NCI-H1092 treated with DMSO at 0.1 percent for 48 hours (cell line): ENCODE measurements at places on chromosomes 2 and 18.

DNA sequence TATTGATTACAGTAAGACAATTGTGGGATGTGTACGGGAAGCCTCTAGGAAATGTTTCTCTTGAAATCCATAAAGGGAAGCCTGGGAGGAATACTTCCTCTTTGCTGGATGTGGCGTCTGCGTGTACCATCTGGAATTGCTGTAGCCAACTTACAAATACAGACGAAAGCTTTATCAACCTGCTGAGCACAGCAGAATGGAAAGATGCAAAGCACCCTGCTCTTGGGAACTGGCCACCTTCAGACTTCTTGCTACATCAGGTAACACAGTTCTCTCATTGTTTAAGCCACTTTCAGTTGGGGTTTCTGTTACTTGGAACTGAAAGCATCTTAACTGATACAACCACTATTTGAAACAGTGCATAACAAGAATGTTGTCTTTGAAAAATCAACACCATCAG lies 213.8 kb downstream of the HRH4 start:
- DNase-seq = no peak

DNA sequence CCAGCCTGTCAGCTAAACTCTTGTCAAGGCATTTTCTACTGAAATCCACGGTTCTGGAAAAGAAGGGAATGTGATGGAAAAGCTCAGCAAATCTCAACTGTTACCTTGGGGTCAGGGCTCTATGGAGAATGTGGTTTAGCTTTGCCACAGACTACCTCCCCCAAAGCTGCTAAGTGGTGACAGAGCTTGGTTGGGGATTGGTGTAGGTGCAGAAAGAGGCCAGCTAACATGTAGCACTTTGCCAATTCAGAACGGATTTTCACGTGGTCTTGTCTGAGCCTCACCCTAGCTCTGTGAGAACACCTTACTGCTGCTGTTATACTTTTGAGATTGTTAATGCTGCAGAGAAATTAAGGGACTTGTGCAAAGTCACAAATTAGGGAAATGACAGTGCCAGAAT lies 331.1 kb downstream of the RND3 start:
- DNase-seq = no peak

- no peak for DNase-seq
Measured at GRCh38 chr2:17190527-17190926, 327.7 kb downstream of the RAD51AP2 start.

DNA sequence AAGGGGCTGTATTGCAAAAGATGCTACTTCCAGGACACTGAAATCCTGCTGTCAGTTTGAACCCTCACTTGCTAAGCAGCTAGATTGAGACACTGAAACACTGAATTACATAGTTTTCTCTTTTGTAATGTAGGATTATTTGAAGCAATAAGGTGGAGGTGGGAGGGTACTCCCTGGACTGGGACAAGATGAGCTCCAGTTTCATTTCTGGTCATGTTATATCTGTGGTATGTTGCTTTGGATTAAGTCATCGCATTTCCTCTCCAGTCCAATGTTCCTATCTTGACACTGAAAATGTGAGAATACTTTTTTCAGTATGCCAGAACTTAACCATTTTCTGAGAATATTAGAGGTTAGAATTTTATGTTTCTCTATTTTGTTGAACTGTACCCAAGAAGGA lies 426.2 kb upstream of the MEX3C start:
- no peak for DNase-seq

- no peak for DNase-seq
Measured at GRCh38 chr2:156457523-156458517, 21.6 kb downstream of the GPD2 start.

GRCh38 chr18:58049000-58049688 lies 5.1 kb downstream of the NEDD4L start:
- DNase-seq = no peak

DNA sequence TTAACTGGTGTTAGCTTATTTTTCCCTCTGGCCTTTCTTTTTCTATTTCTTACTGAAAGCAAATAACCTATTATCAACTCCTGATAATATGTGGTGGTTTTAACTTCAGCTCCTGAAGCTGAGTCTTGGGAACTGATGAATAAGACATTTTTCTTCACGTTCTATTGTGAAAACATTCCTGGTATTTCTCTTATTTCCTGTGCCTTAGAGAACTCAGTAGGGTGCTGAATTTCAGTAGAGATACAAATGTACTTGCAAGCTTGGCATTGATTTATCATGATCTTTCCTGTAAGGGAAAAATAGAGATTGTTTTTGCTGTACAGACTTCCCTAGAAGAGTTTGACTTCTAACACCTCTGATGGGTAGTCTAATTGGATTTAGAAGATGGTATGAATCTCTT lies 52.8 kb upstream of the DCC start:
- no peak for DNase-seq

DNA sequence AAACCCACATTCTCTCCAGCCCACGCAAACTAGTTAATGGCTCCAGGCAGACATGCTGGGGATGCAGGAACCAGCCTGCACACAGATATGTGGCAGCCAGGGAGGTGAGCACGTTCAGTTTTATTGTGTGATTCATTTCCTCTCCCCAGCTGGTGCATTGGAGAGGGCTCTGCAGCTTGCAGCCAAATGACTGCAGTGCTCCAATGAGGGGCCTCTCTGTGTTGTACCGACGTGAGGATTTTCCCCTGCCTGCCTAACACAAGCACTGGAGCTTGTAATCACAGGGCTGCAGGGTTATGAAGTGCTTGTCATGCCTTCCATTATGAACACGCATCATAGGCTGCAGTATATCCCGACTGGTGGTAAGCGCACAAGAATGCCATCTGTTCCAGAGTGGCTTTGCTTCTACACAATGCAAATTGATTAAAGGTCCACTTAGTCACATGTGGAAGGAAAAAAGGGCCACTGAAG lies 92.3 kb upstream of the THUMPD2 start:
- no peak for DNase-seq

GRCh38 chr2:217756375-217757107 lies 246.3 kb downstream of the TNS1 start:
- DNase-seq = peak; percentile 2

GRCh38 chr2:205462681-205463345 lies 219.5 kb upstream of the NRP2 start:
- no peak for DNase-seq

- DNase-seq = no peak
Measured at GRCh38 chr2:239155806-239156480, 244.9 kb downstream of the HDAC4 start.

- no peak for DNase-seq
Measured at GRCh38 chr2:142585785-142586184, 291.7 kb upstream of the KYNU start.

DNA sequence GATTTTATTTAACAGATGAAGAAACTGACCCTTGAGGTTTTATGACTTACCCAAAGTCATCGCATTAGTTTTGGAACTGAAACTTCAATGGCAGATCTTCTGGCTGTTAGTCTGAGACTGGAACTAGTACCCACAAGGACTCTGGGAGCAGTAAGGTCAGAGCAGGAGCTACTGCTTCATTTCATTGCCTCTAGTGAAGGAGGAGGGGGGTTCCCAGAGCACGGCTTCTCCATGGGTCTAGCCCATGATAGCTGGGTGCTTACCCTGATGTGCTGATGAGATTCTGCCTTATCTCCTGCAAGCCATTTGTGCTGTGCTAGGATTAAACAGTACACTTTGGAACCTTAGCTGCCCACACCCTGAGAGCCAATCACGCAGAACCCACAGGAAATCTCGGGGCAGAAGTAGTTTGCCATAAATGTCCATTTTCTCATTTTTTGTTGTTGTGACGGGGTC lies 5.4 kb upstream of the RNASEH1 start:
- DNase-seq = no peak

DNA sequence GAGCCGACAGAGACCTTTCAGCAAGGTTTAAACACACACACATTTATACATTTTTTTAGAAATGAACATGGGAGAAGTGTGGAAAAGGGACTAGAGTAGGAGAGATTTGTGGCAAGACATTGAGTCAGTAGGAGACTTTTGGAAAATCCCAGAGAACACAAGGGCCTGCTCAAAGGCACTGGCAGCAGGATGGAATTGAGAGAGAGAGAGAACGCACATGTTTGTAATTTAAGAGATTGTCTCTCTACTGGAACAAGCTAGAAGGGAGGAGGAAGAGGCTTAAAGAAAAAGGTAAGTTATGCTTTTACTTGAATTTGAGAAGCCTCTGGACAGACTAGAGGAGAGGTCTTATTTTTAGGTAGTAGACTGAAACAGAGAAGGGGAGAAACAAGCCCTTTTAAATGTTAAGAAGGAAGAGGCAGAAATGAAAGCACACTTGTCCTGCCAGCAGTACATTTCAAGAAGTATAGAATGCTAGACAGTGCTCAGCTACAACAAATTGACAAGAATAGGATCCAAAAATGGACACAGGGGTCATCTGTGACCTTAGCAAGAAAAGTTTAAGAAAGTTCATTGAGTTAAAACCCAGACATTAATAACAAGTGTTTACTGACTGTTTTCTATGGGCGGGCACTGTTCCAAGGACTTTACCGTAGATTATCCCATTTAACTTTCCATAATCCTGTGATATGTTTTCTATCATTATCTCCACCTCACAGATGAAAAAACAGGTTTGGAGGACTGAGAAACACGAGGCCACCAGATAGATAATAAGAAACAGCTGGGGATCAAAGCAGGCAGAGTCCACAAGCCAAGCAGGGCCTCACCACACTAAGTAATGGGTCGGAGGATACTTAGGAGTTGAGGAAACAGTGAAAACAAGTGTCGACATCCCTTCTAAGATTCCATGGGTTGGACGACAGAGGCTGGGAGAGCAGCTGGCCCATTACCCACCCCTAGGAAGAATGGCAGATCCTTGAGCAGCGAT lies 306.5 kb upstream of the NRP2 start:
- DNase-seq = no peak

- no peak for DNase-seq
Measured at GRCh38 chr2:102253140-102253752, 58.1 kb upstream of the IL1RL1 start.

DNA sequence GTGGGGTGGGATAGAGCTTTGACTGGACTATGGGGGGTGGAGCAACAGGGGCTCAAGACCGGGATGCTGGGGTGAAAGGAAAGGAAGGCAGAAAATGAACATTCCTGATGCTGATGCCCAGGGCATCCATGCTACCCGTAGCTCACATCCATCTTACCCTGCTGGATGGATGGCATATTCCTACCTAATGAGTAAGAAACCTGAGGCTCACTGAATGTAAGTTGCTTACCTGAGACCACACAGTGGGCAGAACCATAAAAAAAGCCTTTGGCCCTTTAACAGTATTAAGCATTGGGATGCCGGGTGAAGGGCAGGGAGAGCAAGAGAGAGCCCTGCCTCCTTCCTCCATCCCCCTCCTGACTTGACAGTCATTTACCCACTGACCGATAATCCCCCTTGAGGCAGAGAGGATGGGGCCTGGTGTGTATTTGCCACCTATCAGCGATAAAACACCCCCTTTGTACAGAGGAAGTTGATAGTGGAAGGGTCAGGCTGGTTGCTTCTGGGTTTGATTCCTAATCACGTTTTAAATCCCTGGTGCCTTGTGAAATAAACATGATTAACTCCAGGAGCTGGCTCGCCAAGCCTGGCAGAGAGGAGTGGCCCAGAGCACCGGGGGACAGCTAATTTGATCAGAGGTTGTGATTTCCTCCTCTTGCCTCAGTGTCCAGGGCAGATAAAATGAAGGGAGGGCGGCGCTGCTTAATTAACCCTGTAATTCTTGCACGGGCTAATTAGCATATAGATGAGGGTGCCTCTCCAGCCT lies 105.9 kb upstream of the HS6ST1 start:
- DNase-seq = no peak

- peak; percentile 79 for DNase-seq
Measured at GRCh38 chr2:170324640-170325046, 146.7 kb downstream of the MYO3B start.

DNA sequence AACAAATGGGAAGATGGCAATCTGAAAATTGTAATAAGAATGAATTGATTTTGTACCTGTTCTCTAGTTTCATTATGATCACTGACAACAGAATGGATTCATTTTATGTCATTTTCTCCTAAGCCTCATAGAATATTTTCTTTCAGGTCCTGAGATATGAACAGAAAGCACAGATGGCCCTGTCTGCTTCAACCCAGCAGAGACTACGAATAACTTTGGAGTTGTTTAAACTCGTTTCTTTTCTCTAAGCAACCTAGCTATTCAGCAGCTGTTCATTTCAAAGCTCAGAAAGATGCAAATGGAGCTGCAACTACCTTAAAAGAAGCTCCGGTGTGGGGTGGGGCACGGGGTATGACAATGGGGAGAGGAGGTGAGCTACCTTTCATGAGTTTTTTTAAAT lies 124.9 kb downstream of the ALK start:
- no peak for DNase-seq

DNA sequence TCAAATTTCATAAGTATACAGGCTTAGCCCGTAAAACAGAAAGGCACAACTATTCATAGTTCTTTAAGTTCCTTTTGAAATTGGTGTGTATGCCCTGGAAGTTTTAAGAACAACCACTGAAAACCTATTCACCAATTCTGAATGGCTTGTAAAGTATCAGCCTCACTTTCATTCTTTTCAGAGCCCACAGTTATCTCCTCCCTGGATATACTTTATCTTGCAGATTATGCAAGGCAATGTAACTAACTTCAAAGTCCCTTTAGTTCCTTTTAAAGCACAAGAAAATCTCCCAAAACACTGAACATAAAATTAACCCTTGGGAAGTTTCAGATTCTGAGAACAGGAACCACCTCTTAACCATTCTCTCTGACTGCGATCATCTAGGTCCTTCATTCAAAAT lies 1.1 kb downstream of the STRN start:
- no peak for DNase-seq

DNA sequence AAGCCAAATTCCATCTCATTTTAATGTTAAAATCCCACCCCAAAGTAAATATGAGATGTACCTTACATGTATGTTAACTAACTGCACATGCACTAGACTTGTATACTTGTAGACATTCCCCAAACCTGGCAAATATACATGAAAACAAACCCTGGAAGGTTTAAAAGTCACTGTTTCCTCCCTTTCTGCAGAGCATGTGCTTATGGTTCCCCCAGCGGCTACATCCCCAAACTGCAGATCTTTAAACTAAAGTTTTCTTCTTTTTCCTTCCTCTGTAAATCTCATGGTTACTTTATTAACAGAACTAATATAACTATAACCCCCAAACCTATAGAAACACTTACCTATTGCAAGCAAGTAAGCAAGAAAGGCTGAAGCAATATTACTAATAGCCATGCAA lies 731.5 kb downstream of the LRP1B start:
- no peak for DNase-seq

DNA sequence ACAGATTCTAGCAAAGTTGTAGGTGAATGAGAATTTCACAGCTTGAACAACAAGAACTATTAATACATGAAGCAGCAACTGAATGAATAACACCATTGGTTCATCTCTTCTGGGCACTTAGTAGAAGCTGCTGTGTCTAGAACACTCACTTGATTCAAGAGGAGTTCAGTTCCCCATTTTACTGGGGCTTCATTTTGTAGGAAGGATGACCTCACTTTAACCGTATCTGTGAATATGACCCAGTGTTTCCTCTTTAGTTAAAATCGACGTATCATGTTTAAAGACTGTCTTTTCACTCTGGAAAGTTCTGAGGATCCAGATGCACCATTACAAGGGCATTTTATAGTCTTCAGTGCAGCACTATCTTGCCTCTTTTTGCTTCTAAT lies 47.8 kb downstream of the LRRTM1 start:
- no peak for DNase-seq
